NCI-H446 (cell line): ENCODE measurements at places on chromosomes 5 and 9.

DNA sequence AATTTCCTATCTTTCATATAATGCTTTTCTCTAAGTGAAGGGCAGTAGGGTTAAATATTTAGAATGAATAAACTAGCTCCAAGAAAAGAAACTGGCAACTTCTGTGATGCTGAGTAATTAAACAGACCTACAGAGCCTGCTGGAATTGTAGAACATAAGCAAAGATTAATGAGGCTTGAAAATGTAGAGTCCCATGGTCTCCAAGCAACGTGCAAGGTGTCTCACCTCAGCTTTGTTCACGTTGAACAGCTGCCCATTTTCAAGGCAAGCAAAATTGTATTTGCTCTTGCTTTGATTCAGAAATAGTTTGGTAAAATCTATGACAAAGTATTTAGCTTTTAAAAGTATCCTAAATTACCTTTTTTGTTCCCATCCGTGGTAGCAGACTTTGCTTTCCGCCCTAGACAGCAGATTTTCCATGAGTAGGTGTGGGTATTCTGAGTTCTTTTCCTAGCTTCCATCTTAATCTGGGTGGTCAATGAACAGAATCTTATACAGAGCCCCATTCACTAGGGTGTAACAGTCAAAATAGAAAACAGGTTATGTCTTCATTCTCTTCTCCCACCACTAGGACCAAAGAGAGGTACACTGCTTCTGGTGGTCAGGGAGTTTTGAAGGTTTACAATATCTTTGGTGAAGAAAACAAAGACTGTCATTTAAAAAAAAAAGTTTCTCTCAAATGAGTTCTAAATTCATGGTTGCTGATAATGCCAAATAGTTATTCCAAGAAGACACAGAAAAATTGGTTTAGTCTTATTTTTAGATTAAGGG is 52.1 kb upstream of the TYRP1 start:
- DNase-seq, result no peak

- DNase-seq, result no peak
These were observed 27.2 kb downstream of the MLANA start for GRCh38 chr9:5917888-5918287.

GRCh38 chr9:3526997-3527940 is 1.5 kb upstream of the RFX3 start:
- DNase-seq, result peak; percentile 72

DNA sequence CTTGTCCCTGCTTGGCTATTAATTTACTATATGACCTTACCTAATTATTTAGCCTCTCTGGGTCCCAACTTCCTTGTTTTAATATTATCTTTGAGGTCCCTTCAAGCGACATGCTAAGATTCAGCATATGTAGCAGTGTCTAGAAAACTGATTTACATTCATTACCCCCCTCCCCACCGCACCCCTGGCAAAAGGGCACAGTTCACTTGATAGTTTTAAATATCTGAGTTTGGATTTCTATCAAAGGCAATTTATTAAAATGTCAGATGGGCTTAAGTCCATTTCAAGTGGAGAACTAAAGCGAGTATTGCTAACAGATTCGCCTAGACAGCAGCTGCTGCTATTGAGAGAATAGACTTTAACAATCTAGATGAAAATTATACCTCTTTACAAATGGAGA is 3.9 kb downstream of the CEMIP2 start:
- no peak for DNase-seq

DNA sequence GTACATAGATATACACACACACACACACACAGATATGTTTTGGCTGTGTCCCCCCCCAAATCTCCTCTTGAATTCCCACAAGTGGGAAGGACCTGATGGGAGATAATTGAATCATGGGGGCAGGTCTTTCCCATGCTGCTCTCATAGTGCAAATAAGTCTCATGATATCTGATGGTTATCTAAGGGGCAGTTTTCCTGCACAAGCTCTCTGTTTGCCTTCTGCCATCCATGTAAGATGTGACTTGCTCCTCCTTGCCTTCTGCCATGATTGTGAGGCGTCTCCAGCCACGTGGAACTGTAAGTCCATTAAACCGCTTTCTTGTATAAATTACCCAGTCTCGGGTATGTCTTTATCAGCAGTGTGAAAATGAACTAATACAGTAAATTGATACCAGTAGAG is 15.9 kb upstream of the ALDOB start:
- no peak for DNase-seq

- DNase-seq, result no peak
These were observed 8.0 kb upstream of the CCIN start for GRCh38 chr9:36161187-36161586.

DNA sequence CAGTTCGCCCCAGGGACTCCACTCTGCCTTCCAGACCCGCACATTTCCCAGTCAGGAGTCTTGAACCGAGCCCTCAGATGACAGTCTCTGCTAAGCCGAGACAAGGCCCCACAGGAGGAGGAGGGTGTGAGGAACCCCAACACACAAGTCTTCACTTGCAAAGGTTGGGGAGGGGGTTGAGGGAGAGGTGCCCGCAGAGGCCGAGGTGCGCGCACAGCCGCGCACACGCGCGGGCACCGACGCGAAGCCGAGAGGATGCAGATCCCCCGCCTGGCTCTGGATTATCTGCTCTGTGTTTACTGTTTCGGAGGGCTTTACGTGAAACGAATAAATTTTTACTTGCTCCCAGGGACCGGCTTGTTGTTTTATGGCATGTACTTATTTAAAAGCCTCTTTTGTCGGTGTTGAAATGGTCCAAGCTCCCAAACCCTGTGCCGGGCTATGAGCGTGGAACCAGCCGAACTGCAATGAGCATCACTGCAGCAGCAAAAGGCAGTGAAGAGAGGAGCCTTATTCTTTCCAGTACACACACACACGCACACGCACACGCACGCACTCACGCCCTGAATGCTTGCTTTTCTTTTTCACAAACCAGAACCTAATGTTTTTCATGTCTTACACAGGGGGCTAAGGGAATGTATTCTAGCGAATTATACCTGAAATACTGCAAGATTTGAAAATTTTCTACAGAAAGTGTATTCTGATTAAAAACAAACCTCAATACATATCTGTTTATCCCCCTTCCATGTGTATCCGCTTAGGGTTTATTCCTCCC is 297.7 kb downstream of the PARP8 start:
- DNase-seq, result no peak

GRCh38 chr9:125537442-125538091 is 169.4 kb downstream of the MAPKAP1 start:
- no peak for DNase-seq

GRCh38 chr5:170785416-170785815 is 1.9 kb downstream of the GABRP start:
- peak; percentile 73 for DNase-seq

- DNase-seq, result no peak
These were observed 289.6 kb downstream of the DTWD2 start for GRCh38 chr5:118698774-118699173.

DNA sequence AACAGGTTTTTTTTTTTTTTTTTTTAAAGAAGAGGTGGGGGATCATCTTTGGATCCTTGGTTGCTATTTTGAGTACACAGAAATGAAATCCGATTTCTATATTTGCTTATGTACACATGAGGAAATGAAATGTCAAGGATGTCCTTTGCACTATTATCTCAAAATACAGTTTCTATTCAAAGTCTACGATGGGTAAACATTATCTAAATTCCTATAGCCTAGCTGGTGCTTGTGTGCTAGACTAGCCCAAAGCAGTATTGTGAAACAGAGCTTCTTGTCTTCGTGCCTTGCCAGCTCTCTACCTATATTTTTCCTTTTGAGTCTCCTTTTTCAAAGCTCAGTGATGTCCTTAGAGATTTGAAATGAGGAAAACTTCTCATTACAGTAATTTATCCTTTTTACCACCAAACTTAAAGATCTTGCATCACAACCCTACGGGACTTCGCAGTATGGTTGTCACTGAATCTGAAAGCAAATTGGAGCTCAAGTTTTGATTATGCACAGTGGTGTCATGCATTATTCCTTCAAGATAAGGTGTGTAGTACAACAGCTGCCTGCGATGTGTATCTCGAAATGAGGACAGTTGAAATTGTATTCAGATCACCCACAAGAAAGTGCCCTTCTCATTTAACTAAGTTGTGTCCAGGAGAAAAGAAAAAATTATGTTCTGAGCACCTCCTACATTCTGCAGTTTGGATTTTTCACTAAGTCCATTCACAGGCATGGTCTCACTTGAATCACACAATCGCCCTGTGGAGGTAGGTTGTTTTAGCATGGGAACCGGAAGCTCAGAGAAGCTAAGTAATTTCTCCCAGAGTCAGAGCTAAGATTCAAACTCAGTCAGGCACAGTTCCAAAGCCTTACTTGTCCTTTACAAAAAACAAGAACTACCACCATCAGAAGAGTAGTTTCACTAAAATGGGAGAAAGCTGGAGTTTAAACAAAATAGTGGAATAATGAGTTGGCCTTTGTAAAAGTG is 379.0 kb downstream of the GLIS3 start:
- no peak for DNase-seq

GRCh38 chr9:136326061-136326760 is 1.1 kb upstream of the GPSM1 start:
- DNase-seq, result no peak

DNA sequence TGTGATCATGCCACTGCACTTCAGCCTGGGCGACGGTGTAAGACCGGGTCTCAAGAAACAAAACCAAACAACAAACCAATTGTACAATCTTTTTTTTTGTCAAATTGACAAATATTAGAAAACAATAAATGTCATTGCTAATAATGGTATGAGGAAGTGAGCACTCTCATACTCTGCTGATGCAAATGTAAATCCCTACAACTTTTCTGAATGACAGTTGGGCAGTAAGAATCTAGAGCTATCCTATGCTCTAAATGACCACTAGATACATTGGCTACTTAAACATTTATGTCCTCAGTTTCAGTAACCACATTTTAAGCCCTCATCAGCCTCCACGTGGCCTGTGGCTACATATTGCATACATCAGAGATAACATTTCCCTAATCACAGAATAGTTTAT is 256.2 kb downstream of the FER start:
- no peak for DNase-seq

DNA sequence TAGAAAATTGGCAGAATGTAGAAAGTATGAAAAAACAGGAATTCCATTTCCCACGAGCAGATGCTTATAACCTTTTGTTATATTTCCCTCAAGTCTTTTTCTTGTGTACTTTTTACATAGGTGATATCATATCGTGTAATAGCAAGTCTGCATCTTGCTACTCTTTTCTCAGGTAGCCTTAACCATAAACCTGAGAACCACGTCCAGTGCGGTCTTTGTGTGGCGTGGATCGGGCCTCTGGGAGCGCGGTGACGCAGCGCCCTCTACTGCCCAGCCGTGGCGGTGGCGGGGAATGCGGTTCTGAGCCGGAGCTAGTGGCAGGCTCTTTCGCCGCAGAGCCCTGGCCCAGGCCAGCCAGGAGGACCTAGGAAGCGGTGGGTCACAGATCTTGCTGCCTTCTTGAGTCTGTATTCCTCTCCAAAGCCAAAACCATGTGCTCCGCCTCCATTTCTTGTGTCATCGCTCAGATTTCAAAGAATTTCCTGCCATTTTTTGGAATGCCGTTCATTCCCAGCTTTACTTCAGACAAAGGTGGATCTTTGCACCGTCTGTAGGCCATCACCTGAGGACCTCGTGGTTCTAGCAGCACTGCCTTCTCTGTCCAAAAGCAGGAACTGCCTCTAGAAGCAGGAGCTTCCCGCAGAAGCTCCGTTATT is 71.9 kb downstream of the MVB12B start:
- DNase-seq, result no peak

- DNase-seq, result no peak
These were observed 17.0 kb downstream of the FRMPD1 start for GRCh38 chr9:37667706-37668105.

- DNase-seq, result no peak
These were observed 4.0 kb downstream of the DNM1 start for GRCh38 chr9:128206916-128207910.
